Stimulated activated CD4-positive, alpha-beta T cell treated with anti-CD3 and anti-CD28 coated beads, Interleukin-1b, Interleukin-23, amount 100 ng/mL, for 48 hours (primary cell): ENCODE measurements at places on chromosomes 12 and 14.

DNA sequence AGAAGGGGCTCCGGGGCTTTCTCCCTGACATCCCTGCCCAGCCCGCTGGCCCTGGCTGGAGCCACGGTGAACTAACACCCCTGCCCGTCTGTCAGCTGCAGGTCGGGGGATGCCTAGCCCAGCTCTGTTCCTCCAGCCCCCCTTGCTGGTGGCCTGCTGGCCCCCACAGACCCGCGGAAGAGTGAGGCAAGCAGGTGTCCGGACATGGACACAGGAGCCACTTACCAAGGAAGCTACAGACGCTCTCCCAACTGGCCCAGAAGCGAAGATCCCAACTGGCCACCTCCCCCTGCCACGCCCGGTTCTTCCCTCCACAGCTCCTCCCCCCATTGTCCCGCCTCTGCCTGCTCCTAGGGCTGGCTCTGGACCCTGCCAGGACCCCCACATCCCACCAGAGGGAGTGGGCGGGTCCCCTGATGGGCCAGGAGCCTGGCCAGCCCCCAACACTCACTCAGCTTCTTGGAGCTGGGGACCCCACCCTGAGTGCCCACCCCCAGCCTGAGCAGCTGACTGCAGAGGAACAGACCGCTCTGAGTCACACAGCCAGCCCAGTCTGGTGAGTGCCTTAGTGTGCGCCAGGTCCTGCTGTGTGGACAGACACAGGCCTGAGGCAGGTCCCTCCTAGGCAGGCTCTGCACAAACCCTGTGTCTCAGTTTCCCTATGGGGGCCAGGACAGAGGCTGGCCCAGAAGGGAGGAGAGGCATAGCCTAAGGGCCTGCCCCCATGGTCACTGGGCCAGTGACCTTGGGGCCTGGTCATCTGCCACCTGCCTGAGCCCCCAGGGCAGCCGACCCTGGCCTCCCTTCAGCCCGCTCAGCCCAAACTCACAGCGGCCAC is 7.7 kb downstream of the AHNAK2 start:
- DNase-seq = no peak

DNA sequence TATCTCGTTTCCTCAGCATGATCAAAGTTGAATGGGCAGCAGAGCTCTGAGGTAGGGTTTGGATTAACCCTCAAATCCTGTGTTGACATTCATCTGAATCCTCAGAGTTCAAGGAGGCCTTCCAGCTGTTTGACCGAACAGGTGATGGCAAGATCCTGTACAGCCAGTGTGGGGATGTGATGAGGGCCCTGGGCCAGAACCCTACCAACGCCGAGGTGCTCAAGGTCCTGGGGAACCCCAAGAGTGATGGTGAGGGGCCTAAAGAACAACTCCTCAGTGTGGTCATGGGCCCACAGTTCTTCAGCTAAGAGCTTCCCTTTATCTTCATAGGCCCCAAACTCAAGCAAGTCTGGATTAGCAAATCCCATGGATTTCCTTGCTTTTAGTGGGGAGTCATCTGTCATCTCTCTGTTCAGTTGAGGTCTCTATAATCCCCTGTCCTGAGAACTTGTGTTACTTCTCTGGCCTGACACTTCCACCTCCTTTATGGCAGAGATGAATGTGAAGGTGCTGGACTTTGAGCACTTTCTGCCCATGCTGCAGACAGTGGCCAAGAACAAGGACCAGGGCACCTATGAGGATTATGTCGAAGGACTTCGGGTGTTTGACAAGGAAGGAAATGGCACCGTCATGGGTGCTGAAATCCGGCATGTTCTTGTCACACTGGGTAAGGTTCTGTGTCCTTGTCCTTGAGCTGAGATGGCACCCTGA is 1.5 kb downstream of the MYL6 start:
- no peak for DNase-seq

DNA sequence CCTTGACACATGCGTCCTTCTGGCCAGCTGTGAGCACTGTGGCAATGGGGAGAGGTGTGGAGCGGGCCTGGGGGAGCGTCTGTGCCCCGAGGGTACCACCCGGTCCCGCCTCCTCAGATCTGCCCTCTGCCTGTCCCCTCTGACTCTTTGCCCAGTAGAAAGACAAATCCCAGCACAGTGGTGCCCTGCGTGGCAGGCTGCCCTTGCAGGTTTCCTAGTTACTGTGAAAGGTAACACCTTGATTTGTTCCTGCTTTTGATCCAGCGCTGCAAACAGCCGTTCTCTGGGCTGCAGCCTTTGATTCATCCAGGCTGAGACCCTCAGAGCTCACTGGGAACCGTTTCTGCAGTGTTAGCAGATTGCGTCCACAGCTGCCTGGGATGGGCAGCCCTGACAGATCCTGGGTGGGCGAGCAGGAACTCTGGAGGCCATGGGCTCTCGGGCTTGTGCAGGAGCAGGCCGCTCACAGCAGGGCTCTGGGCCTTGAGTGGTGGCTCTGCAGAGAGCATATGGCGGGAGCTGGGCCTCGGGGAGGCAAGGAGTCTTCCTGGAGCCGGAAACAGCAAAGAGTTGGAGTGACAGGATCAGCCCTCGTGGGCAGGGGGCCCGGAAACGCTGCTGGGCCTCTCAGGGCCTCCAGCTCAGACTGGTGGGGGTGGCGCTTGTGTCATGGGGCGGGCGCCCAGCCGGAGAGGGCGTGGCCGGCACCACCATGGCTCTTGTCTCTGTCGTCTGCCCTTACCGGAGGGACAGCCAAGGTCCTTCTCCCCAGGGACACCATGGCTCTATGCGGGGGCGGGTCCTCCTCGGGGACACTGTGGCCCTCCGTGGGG is 16.6 kb downstream of the FBRSL1 start:
- peak; percentile 69 for DNase-seq

- peak; percentile 26 for DNase-seq
Observed at GRCh38 chr14:35944847-35945246, 118.7 kb downstream of the BRMS1L start.

DNA sequence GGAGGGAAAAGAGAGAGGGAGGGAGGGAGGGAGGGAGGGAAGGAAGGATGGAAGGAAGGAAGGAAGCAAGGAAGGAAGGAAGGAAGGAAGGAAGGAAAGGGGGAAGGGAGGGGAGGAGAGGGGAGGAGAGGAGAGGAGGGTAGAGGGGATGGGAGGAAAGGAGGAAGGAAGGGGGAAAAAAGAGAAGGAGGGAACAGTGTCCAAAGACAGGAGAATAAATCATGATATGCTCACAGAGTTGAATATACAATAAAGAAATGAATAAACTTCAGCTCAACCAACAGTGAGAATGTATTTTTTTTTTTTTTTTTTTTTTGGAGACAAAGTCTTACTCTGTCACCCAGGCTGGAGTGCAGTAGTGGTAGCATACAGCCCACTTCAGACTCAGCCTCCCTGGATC is 4.0 kb downstream of the OR6J1 start:
- no peak for DNase-seq

DNA sequence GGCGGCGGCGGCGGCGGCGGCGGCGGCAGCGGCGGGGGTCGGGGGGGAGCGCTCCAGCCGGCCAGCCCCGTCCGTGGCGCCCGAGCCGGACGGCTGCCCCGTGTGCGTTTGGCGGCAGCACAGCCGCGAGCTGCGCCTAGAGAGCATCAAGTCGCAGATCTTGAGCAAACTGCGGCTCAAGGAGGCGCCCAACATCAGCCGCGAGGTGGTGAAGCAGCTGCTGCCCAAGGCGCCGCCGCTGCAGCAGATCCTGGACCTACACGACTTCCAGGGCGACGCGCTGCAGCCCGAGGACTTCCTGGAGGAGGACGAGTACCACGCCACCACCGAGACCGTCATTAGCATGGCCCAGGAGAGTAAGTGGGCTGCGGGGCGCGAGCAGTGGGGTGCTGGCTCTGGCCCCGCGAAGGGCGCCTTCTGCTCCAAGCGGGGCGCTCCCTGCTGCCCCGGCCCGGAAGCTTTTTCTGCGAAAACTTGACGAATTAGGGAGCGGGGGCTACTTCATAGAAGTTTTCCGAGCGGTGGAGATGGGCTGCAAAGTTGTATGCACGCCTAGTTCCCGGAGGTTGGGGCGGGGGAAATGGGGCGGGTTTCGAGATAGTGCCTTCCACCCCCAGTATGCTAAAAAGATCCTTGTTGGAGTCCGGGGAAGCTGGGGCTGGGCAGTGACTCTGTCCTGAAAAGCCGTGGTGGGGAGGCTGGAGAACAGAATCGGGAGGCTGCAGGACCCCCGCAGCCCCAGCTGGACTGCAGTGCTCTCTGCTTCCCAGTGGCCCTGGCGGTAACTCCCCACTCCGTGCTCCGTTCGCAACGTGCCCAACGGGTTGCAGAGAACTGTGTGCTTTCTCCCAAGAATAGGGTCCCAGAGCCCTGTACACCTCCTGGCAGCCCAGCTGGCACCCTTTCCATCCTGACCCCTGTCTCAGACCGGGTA is 751 bp downstream of the GDF11 start:
- peak; percentile 52 for DNase-seq

- DNase-seq = no peak
Observed at GRCh38 chr12:46084666-46085631, 94.6 kb upstream of the SCAF11 start.

- DNase-seq = no peak
Observed at GRCh38 chr14:103310576-103311095, 23.4 kb upstream of the EIF5 start.

- DNase-seq = no peak
Observed at GRCh38 chr12:1927751-1928351, 9.4 kb upstream of the CACNA2D4 start.

GRCh38 chr12:48184549-48184922 is 1.1 kb downstream of the CCDC184 start:
- no peak for DNase-seq

DNA sequence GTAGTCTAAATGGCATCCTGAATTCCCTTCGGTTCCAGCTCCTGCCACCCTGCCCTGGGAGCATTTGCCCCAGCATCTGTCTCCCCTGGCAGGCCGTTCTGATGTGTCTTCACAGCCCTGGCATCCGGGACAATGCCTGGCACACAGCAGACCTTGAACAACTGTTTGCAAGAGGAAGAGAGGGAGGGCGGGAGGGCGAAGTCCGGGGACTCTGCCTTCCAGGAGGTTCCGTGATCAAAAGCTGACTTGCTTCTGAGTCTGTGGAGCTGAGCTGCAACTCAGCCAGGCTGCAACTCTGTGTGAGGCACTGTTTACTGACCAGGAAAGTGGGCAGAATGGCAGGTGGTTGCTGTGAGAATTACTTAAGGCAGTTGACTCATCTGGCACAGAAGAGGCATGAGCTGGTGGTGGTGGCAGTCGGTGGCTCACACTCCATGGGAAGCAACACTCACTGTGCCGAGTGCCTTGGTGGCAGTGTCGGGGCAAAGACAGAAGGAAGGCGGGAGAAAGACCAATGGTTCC is 61.1 kb upstream of the DLK1 start:
- DNase-seq = no peak

DNA sequence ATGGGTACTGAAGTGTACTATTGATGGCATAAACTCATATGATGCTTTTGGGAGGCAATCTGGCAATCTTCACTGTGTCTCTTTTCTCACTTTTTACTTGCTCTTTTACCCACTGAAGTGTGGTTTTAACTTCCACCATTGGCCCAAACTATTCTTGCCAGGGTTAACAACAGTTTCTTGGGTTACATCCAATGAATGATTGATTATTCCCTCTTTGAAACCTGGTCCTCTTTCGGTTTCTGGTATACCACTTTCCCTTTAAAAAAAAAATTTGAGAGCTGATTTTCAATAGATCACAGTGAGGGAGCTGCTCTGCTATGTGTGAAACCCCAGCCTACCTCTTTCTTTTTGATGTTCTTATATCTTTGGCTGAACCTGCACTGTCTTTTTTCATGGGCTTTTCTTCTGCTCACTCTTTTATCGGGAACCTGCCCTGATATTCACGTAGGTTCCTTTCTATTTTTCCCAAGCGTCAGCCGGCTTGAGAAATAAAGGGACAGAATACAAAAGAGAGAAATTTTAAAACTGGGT is 56.1 kb upstream of the OR4E1 start:
- DNase-seq = no peak

- no peak for DNase-seq
Observed at GRCh38 chr12:116833474-116833873, 47.8 kb downstream of the HRK start.

- no peak for DNase-seq
Observed at GRCh38 chr12:25254271-25254880, 3.6 kb upstream of the KRAS start.

DNA sequence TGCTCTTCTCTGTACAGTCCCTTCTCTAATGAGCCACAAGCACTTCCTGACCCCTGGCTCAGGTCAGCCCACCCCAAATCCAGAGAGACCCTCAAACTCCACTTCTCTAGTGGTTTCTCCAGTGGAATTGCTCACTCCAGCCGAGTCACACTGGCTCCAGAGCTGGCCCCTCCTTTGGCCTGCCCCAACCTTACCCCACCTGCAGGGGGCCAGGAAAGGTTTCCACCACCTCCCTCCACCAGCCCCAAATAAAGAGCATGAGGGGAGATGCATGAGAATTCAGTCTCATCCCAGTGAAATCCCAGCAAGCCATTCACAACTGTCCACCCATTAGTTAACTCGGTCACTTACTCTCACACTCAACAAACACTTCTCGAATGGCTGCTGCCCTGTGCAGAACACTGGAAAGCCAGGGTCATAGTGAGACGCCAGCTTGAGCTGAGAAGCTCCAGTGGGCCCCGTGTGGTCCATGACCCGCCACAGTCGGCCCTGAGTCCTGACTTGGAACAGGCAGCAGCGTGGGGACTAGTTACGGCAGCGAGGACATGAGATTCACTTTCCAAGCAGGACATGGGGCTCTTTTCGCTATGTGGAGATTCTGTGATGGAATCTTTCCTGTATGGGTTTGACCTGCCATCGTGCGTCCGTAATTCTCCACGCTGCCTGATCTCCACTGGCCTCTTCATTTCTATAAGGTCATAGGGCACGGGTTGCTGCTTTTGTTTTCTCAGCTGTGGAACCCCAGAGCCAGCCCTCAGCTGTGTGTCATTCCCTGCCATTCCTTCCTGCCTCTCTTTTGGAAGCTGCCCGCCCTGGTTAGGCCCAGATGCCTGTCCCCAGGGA is 44.2 kb downstream of the SLC6A12 start:
- DNase-seq = no peak

GRCh38 chr12:47747126-47747525 is 11.6 kb downstream of the RAPGEF3 start:
- no peak for DNase-seq

- no peak for DNase-seq
Observed at GRCh38 chr14:93317875-93318807, 14.7 kb downstream of the BTBD7 start.

GRCh38 chr12:15404485-15404884 is 82.2 kb downstream of the PTPRO start:
- no peak for DNase-seq

GRCh38 chr12:108190529-108190928 is 61.4 kb downstream of the WSCD2 start:
- DNase-seq = no peak

DNA sequence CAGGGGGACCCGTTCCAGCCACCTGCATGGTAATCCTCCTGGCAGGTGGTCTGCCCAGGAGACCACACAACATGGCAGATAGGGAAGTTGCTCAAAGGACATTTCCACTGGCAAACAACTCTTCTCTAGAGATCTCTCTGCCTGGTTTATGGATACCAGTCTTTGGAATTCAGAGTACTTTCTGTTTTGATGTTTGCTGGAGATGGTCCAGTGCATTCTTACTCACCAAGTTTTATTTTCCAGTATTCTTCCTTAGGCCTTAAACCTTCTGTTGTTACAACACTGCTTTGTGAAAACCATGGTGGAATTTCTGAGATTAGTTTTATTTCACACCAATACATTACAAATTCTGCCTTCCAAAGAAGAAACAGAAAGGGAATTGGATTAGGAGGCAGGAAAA is 428.3 kb downstream of the FUT8 start:
- DNase-seq = no peak
